Activated CD4-positive, alpha-beta T cell treated with anti-CD3 and anti-CD28 coated beads, Interleukin-2, Interleukin-4, amounts not matched to agents 100 ng/mL and 50 ng/mL, durations not matched to agents 16 hours and 8 hours (primary cell): ENCODE measurements at places on chromosomes 12 and 14.

DNA sequence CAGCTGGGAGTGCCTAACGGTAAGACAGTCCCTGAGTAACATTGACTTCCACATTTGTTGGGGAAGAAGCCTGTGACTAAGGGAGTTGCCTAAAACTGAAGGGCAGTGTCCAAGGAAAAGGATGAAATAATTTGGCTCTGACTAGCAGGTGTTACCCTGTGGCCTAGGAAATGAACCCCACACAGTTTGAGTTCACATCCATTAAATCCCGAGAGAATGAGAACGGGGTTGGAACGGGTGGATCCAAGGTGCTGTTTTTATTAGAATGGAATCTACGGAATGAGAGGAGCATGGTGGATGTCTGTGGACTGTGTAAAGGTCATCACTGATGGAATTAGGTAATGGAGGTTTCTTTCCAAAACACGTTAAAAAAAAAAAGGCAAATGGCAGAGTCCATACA lies 324.0 kb downstream of the MED13L start:
- no peak for DNase-seq

- no peak for DNase-seq
Measured at GRCh38 chr14:102948698-102949061, 26.2 kb downstream of the AMN start.

GRCh38 chr12:45918818-45919217 lies 71.6 kb downstream of the SCAF11 start:
- no peak for DNase-seq

- DNase-seq = no peak
Measured at GRCh38 chr14:68297039-68297438, 477.5 kb downstream of the RAD51B start.

DNA sequence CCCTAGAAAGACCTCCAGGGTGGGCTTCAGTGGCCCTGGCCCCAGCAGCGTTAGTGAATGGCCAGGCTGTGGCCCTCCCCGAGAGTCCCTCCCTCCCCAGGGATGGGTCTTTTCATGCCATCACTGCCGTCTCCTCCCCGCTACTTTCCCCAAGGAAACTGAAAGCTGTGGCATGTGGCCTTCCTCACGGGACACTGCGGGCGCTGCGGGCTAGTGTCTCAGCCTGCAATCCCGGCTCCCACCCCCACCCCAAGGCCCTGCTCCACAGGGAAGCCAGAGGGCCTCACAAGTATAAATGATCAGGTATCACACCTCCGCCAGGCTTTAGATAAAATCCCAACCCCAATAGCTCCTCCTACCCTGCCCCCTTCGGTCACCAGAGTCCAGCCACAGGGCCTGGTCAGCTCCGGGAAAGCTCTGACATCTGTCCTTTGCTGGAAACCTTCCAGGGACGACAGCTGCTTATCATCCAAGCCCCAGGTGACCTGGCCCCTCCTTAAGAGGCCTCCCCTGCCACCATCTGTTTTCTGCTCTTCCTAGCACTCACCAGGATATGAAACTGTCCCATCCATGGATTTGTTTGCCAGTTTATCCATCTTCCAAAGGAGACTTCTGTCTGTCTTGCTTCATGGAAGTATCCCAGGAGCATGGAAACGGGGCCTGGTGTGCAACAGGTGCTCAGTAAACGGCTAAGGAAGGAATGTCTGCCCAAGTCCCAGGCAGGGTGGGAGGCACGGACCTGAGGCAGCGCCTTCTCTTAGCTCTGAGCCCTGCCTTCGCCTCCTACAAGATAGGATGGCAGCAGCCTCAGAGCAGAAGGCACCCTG lies 31.6 kb downstream of the CCDC85C start:
- DNase-seq = no peak

DNA sequence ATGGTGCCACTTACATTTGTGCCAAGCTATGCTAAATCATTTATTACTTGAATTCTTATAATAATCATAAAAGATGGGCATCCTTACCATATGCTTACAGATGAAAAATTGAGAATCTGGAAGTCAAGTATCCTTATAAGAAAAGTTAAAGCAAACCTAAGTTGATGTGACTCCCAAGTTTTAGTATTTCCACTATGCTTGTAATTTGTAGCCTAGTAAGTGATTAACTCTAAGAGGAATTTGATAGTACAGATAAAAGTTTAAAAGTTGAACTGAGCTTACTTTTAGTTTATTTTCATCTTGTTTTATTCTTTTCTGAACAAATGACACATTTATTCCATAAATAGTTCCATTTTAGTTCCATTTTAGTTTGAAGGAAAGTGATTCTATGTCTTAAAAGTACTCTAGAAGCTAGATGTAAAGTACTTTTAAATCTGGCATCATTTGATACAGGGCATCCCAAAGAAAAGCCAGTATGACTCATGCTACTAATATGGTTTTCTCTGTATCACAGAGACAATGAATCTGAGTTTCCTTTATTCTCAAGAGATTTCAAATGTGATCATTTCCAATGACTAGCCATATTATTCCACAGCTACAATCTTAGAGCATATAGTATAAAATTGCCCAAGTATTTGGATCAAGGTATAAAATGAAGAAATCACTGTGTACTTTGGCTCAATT lies 596.0 kb downstream of the SLC16A7 start:
- no peak for DNase-seq

DNA sequence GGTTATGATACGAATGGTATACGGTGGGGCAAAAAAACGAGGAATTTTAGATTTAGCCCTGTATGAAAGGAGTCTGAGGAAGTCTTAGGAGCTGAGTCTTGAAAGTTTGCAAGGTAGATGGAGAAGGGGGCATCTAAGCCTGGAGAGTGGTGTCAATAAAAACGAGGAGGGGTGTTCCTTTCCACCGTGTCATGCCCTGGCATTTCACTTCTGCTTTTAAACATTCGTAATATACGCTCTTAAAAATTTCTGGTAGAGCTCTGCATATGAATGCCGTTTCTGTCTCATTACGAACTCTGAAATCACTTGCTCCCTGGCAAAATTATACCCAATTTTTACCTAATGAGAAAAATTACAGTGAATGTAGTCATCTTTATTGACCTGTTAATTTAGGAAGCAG lies 170.2 kb downstream of the ERC1 start:
- DNase-seq = no peak

GRCh38 chr14:90809530-90810312 lies 6.5 kb downstream of the TTC7B start:
- DNase-seq = no peak

DNA sequence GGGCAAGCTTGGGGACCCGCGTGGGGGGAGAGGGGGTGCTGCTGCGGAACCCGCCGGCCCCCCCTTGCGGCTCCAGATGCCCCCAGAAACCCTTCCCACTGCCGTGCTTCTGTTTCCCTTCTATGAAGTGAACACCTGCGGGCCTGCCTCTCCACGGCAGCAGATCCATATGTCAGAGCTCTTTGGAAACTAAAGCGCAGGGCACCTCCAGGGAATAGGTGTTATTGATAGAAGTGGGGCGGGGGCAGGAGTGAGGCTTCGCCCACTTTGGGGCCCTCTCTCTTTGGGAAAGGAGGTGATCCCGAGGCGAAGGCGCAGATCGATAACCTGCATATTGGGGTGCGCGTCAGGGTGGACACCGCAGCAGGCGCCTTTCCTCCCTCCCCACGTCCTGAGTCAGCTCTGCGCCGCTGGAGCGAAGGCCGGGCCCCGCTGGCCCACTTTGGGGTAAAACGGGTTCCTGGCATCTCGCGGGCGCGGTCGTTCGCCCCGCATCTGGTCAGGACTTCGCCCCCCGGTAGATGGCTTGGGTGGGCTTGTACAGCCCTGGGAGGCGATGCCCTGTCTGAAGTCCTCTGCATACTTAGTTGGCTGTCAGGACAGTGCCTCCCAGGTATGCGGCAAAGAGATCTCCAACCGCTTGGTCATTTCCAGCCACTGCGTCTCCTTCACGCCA lies 524 bp downstream of the KMT5A start:
- DNase-seq = no peak

GRCh38 chr14:80427101-80427500 lies 215.8 kb upstream of the DIO2 start:
- DNase-seq = no peak

DNA sequence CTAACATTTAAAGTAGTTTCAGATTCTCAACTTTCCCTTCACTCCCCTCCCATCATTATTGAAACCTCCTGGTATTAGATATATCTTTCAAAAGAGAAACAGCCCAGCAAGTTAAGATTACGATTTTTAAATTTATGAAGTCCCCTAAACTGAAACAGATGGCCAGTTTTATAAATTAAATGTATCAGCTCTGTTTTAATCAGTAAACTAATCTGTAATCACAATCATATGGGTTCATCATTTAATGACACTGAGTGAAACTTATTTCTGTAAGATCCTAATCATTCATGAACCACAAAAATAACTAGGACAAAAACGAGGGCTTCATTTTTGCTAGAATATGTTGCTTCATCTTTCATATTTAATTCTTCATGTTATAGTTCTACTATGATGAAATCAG lies 137.8 kb downstream of the EPS8 start:
- DNase-seq = no peak

GRCh38 chr12:31362115-31362758 lies 36.3 kb upstream of the SINHCAF start:
- no peak for DNase-seq

GRCh38 chr12:20101046-20101445 lies 267.3 kb upstream of the PDE3A start:
- DNase-seq = no peak

DNA sequence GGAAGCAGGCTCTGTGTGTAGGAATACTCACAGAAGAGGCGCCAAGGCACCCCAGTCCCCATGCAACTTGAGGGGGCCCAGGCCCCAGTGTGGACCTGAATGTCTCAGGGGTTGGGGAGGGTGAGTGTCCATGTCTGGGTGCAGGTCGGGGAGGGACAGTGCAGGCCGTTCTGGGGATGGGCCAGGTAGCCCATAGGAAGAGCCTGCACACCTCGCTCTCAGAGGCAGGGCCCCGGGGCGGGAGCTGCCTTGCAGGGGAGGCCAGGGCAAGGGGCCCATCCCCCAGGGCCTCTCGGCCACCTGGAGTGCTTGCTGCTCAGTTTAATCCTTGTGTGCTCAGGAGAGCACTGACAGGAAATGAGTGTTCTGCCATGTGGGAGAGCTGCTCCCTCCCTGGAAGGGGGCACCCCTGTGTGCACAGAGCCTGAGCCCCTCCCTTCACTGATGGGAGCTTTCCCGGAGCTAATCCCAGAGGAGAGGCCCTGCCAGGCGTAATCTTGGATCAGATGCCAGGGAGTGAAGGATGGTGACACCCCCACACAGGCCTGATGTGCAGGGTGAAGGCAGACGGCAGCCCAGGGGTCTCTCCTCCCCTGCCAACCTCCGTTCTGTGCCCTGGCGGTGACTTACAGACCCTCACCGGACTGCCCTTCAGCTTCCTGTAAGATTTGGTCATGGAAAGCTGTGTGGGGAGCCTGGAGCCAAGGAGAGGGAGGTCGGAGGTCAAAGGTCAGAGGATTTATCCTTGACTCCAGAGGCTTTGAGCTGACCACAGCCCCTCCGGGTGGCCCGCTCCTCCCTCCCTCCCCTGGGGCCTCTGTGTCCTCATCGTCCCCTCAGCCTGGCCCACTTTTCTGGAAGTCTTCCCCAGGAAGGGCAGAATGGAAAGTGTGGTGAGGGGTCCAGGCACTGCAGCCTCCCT lies 24.4 kb upstream of the FBRSL1 start:
- no peak for DNase-seq

GRCh38 chr14:54177641-54178621 lies 218.9 kb upstream of the CDKN3 start:
- DNase-seq = no peak

DNA sequence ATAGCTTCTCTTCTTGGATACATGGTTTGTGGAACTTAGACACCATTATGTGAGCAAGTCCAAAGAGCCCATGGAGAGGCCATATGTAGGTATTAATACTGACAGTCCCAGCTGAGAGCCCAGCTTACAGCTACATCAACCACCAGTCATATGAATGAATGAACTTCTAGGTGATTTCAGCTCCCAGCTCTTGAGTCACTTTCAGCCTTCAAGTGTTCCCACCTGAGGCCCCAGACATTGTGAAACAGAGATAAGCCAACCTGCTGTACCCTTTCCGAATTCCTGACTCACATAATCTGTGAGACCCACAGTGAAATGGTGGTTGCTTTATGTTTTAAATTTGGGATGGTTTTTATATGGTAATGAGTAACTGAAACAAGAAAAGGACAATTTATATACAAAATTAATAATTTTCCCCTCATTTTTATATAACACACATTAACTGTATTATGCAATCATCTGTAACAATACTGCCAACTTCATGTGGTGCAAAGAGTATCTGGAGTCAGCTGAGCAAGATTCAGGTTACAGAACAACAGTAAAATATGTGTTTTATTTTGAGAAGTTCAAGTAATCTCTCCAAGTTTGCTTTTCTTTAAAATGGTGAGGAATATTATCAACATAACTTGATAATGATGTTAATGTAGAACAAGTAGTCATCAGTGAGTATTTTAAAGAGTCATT lies 27.7 kb upstream of the FBXO33 start:
- DNase-seq = no peak

DNA sequence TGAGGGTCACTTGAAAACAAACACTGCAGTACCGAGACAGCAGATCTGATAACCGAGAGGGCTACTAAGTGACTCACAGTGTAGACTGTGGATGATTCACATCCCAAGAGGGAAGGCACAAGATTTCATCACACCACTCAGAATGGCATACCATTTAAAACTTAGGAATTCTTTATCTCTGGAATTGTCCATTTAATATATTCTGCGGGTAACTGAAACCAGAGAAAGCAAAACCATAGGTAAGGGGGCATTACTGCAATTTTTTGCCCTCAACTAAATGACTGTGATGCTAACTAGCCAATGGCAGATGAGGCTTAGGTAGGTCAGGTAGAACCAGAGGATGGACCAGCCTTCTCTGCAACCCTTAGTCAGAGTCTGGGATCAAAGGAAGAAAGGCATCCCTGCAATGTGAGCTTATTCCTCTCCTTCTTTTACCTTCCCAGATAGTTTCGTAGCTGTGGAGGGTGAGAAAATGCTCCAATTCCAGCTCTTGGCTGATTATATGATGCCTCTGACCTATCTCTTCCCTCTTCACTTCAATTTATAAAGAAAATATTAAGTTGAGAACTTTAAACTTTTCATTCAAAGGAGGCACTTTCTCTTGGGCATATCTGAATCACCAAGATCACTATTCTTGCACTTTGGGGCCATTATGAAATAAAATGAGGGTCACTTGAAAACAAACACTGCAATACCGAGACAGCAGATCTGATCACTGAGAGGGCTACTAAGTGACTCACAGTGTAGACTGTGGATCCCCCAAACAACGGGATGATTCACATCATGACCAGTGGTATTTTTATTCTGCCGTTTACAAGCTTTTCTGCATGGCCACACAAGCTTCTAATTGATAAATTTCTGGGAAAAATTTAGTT lies 6.8 kb downstream of the ART4 start:
- DNase-seq = no peak

GRCh38 chr14:55838529-55839052 lies 258.6 kb downstream of the KTN1 start:
- no peak for DNase-seq

GRCh38 chr12:64172143-64172970 lies 49.7 kb downstream of the KICS2 start:
- DNase-seq = no peak

DNA sequence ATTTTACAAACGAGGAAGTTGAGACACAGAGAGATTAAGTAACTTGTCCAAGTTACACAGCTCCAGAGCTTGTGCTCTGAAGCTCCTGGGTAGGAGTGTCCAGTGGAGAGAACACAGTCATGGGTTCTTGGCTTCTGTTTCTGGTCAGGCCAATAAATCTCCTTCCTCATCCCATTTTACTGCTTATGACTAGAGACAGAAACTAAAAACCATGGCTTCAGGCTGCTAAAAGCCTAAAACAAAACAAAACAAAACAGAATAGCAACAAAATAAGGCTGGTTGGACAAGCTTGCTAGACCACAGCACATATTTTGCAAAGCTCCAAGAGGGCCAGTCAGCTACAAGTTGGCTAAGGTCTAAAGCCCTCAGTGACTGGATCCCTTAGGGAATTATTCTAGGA lies 49.8 kb downstream of the PTGER2 start:
- no peak for DNase-seq

GRCh38 chr14:73977896-73978295 lies 27.8 kb downstream of the COQ6 start:
- DNase-seq = no peak
